ENCODE measurements at places on chromosomes 5 and 9. TPM values are rescaled to one million over a fixed set of nuclear protein-coding genes. Genes with fewer than 3 reads are reported as not detected.
A peak's percentile ranks its signal among the peaks of the same experiment; 100 is the strongest.

DNA sequence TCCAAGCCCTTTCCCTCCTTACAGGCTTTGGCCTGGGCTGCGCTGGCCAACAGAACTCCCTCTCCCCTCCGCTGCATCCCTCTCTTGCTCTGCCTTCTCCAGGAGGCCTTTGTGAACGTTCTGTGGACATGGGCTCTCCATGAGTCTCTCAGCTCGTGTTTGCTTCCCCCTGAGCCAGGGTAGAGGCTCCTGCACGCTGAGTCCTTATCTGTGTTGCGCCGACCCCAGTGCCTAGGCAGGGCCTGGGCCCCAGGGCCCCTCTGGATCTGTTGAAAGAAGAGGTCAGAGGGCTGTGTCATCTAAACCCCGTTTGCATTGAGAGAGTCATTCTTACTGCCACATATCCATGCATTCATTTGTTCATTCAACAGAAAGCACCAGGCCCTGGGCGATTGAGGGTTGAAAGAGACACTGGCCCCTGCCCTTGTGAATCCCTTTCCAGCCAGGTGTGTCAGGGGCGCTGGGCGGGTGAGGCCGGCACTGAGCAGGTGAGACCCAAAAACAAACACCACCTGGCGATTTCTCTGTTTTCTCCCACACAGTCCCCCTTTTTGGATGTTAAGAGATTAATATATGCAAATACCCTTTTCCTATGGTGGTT, 111.2 kb upstream of the IER5L start:
- no peak for DNase-seq

- DNase-seq, result no peak
Observed at GRCh38 chr5:127019928-127020327, 10.4 kb downstream of the MARCHF3 start.

- no peak for DNase-seq
Observed at GRCh38 chr5:115379622-115380344, 83.3 kb upstream of the CCDC112 start.

DNA sequence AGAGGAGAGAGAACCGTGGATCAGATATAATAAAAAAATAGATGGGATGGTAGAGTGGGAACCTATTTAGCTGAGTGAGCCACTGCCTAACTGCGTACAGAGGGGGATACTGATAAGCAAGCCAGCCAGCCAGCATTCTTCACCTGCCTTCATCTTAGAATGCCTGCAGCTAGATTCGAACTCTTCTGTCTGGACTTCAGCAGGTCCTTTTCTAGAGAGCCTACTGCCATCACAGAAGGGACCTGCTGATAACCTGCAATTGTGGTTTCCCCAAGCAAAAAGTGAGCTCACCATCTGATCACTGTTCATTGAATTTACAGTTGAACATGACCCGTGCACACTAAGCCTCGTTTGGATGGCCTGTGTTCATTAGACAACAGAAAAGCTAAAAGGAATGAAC, 109.4 kb downstream of the CDC42SE2 start:
- DNase-seq, result no peak

GRCh38 chr5:170903075-170903474, 41.3 kb downstream of the RANBP17 start:
- DNase-seq, result no peak

GRCh38 chr9:97072285-97072776, 33.4 kb upstream of the CTSV start:
- DNase-seq, result no peak

- no peak for DNase-seq
Observed at GRCh38 chr5:21931116-21931515, 922.0 kb downstream of the CDH12 start.

DNA sequence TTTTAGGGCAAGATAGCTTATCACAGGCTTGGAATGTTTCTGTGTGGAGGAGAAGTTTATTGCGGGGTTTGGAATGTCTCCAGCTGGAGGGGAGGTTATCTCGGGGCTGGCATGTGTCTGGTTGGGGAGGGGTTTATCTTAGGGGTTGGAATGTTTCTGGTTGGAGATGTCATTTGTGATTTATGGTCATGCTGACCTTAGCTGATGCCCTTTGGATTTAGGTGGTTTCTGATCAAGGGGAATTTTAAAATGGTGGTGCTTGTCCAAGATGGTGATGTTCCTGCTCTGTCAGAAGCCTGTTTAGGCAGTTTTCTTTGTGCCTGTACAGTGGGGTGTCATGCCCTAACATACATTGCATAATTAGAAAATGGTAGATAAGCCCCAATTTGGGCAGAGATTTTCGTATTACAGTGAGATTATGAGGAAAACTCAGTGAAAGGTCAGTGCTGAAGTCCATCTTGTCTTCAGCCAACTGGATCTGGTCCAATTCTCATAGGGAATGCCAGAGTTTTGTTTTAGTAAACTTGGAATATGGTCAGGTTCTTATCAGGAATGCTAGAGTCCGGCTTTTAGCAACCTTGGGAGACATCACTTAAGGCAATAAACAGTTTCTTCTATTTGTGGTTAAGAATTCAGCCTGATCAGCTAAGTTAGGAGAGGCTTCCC, 14.3 kb downstream of the CDK20 start:
- no peak for DNase-seq

DNA sequence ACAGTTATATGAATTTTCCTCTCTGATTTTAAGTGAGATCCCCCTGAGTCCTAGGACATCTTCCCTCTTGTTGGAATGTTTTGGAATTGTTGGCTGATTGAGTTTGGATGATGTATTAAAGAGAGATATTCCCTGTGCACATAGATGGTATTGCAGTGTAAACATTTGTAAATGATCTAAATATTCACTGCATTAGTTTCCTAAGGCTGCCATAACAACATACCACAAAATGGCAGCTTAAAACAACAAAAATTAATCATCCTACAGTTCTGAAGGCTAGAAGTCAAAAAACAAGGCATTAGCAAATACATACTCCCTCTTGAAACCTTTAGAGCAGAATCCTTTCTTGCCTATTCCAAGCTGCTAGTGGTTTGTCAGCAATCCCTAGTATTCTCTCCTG, 38.0 kb upstream of the MROH2B start:
- no peak for DNase-seq

- DNase-seq, result no peak
Observed at GRCh38 chr9:125476645-125477044, 215.0 kb downstream of the GAPVD1 start.

- no peak for DNase-seq
Observed at GRCh38 chr5:144092508-144092907, 78.0 kb downstream of the YIPF5 start.

GRCh38 chr5:16781828-16782626, 154.1 kb downstream of the MYO10 start:
- DNase-seq, result no peak

DNA sequence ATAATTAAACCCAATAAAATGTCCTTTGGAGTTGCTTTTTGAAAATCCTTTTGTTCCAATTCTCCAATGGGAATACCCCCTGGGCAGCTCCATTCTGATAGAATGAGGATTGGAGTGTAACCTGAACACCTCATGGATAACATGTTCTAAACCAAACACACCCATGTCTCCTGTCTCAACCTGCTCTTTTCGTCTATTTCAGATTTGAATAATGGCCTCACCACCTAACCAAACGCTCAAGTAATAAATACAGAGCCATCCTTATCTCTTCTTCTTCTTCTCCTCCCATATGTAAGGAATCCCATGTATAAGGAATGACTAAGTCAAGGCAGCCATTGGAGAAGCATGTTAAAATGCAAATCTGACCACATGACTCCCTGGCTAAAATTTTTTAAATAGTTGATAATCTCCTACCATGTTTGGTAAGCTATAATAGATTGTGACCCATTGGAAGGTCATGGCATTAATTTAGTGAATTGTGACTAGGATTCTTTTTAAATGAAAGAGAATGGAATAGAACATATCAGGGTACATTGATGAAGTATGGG, 26.0 kb downstream of the ELL2 start:
- DNase-seq, result no peak

GRCh38 chr5:58018016-58018415, 441.9 kb downstream of the PLK2 start:
- DNase-seq, result no peak

DNA sequence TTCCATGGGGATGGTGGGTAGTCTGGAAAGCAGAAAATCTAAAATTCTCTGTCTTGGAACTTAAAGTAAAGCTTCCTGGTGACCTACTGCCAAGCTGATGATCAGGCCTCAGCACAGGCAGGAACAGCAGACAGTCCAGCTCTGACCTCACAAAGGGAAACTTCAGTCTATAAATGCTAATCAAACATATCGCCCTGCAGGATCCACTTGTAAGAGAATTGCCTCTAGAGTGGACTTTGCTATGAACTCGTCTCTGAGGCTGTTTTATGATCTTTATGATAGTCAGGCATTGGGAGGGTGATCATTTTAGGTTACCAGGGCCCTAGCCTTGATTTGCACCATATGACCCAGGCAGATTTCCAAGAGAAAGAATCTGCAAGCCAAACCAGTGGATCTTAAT, 67.6 kb upstream of the SELENOP start:
- DNase-seq, result no peak

DNA sequence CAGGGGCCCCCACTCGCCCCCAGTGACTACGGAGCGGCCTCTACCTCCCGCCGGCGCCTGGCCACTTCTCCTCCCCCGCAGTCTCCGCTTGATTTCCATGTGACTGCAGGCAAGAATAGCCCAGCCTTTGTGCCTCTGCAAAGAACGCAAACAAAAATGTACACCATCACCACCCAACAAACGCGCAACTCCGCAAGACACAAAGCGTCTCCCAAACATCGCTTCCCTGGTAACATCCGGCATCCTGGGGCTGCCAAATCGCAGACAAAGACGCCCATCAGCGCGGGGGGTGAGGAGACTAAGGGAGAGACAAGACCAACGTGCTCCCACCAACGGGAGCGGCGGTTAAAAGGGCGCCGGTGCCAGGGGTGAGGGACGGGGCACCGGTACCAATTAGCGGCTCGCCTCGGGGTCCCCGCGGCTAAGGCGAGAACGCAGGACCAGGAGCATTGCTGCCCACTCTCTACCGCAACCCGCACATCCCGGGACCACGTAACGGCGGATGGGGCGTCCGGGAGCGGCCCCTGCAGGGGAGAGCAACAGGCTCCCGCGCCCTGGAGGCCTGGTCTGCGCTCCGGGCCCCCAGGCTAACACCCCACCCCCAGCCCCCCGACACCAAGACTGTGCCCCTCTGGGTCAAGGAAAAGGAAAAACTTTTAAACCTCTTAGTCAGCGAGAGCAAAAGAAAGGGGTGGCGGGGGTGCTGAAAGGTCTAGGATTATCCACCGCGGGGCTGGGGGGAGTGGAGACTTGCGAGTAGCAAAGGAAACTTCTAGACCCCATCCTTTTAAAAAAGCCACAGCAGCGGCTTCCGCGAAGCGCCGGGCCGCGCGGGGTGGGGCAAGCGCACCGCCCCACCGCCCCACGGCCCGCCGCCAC, 885 bp downstream of the MPDZ start:
- peak; percentile 5 for DNase-seq

DNA sequence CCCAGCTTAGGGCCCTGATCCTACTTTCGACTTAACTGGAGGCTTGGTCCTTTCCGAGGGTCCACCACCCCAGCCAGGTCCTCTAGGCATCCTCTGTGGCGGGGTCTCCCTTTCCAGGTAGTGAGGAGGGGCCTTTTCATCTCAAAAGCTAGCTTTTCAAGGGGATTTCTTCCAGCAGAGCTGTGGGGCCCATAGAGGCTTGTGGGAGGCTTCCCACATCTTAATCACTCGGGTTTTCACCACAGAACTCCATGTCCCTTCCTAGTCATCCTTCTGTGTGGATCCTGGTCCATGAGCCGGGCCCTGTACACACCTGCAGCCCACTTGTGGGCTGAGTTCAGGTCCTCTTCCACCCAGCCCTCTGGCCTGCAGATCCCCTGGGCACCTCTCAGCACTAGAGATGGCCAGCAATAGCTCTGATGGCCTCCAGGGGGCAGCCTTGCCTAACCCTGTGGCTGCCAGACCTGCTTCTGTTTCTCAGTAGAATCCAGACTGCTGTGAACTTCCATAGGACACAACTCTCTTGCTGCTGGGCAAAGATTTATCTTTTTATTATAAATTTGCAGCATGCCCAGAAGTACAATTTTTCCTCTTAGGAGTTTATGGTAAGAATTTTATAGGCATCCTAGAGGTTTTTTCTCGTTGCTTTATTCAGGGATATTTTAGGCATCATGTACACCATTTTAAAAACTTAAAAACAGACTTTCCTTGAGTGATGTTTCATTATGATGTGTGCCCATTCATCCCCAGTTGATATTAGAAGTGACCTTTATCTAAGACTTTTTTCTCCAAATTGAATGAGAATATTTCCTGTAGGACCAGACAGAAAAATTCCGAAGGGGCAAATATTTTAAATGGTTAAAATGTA, 208.9 kb downstream of the TRIO start:
- DNase-seq, result no peak

DNA sequence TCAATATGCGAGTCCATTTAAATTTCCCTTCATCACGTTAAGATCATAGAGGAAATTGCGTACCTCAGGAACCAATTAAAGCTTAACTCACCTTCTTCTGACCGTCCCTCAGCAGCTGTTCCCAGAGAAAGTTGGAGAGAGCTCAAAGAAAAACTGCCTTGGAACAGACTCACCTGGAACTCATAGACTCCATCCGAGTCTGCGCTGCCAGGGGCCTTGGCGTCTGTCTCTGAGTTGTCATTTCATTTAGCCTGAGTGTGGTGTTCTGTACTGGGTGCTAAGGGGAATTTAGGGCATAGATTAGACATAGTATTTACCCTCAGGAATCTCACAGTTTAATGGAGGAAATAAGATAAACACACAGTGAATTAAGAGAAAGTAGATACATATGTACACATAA, 892.7 kb downstream of the TLE1 start:
- no peak for DNase-seq

- no peak for DNase-seq
Observed at GRCh38 chr5:150584556-150585335, 55.7 kb upstream of the SYNPO start.

SELENOP gene
- total RNA-seq, result 302 TPM

TAF11L10 gene
- not detected for total RNA-seq

DMRT1 gene
- not detected for total RNA-seq

FBP2 gene
- total RNA-seq, result 0.49 TPM

TXNDC8 gene
- total RNA-seq, result not detected

SVEP1 gene
- total RNA-seq, result 53.6 TPM

TRIM36 gene
- 15.3 TPM for total RNA-seq

CD74 gene
- 1,048 TPM for total RNA-seq

ACTBL2 gene
- not detected for total RNA-seq

SAXO1 gene
- total RNA-seq, result 1.8 TPM

DOK3 gene
- 35.6 TPM for total RNA-seq

PCDHA13 gene
- total RNA-seq, result 0.56 TPM

MLLT3 gene
- total RNA-seq, result 9.6 TPM

VLDLR gene
- total RNA-seq, result 6.6 TPM

FBXW11 gene
- 77.8 TPM for total RNA-seq

GCNT4 gene
- 3.1 TPM for total RNA-seq

IL31RA gene
- 6.6 TPM for total RNA-seq

MRPS27 gene
- total RNA-seq, result 58.8 TPM

Data from thoracic aorta (tissue), 2 donors.